ENCODE measurements at places on chromosomes 5 and 9. TPM values are rescaled to one million over a fixed set of nuclear protein-coding genes. Genes with fewer than 3 reads are reported as not detected.

DNA sequence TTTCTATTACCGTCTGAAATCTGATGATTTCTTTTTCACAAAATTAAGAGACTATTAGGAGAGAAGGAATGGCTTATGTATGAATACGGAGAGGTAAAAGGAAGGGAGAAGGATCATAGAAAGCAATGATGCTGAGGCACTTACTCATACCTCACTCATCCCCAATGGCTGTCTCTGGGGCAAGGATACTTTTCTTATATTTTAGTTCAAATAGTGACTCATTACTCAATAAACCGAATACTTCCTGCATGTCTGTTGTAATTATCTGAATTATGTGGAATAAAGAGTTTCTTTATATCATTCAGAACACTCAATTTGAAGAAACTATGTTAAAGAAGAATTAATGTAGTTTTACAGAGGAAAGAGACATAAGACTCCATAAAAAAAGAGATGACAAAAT lies 284.5 kb upstream of the NUDT12 start:
- DNase-seq, result no peak

Gene RGP1
- total RNA-seq, result 38.4 TPM

- no peak for DNase-seq
These were observed 38.0 kb upstream of the CCDC152 start for GRCh38 chr5:42718591-42718990.

DNA sequence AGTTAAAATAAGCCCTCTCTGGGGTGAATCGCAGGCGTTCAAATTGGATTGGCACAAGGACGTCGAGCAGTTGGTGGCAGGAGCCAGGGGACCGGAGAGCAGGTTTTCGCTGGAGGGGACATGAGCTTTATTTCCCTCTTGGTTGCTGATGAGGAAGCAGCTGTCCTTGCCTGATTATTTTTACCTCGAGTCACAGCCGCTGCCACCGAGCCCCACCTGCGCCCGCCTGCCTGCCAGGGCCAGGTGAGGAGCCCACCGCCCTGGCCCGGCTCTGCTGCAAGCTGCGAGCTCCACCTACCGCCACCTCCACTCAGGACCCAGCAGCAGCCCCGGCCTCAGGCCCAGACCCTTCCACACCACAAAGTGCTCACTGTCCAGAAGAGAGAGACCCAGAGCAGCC lies 9.0 kb upstream of the ADGRD2 start:
- DNase-seq, result no peak

DNA sequence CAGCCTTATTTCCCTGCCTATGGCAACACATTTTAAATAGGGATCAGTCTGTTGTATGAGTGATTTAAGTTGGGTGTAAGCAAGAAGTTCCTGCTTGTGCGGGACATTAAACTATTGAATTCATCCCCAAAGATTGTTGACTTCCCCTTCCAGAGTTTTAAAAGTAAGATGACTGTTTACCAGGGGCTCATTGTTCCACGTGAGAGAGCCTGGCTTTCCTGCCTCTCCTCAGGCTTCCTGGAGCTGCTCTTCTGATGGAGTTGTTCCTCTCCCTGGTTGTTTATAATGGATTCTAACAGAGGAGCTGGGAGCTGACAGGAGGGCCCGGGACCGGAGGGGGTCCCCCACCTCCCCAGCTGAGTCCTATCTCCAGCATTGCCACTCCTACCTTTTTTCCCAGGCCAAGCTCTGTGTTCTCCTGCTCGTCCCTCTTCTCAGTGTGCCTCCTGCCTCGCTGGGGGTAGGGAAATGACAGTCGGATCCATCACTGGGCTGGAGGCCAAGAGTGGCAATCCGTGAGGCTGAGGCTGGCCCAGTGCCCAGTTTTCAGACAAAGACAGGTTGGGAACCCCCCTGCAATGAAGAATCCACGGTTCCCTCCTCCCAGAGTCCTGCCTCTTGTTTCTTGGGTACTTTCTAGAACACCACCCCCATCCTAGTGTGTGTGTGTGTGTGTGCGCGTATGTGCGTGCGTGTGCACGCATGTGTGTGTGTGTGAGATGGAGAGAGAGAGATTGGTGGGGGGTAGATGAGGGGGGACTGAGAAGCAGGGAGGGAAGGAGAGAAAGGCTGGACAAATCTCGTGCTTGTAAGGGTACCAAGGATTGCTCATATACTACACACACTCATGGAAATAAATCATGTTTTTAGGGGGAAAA lies 123.7 kb upstream of the NFIB start:
- no peak for DNase-seq

Gene CHSY3
- 19.7 TPM for total RNA-seq

DNA sequence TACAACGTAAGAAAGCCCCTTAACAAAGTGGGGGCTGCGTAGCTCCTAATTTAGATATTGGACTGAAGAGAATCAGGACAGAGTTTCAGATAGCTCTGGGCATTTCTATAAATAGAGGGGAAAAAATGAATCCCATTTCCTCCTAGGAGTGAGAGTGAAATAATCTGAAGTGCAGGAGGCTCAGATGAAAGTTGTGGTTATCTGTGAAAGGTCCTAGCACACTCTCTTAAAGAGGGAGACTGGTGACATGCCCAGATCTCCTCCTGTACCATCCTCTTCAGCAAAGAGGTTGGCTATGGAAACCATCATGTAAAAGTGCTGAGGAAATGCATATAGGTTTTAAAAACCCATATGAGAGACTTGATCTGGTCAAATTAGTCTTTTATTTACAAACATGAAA lies 143.4 kb downstream of the GABRB2 start:
- DNase-seq, result no peak

DNA sequence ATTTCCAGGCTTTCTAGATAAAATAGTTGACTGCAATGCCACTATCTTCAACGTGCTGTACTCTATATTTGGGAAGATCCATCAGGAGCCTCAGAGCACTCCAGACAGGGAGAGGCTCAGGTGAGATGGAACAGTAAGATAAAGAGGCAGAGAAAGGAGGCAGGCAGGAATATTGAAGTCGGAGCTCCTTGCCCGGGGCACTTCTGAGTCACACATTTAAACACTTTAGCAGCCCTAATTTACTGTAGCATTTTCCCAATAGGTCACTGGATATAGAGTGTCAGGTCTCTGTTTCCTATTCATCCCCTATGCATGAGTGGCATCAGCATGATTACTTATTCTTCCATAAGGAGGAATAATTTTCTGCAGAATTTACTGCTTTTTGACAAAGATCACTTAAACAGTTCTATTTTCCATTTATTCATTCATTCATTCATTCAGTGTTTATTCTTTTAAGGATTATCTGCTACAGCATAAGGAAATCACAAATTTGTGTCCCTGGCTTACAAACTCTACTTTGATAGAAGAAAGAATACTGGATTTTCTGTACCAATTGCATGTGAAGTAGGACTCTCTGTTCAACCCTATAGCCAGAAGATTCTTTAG lies 170.7 kb downstream of the MAPKAP1 start:
- no peak for DNase-seq

DNA sequence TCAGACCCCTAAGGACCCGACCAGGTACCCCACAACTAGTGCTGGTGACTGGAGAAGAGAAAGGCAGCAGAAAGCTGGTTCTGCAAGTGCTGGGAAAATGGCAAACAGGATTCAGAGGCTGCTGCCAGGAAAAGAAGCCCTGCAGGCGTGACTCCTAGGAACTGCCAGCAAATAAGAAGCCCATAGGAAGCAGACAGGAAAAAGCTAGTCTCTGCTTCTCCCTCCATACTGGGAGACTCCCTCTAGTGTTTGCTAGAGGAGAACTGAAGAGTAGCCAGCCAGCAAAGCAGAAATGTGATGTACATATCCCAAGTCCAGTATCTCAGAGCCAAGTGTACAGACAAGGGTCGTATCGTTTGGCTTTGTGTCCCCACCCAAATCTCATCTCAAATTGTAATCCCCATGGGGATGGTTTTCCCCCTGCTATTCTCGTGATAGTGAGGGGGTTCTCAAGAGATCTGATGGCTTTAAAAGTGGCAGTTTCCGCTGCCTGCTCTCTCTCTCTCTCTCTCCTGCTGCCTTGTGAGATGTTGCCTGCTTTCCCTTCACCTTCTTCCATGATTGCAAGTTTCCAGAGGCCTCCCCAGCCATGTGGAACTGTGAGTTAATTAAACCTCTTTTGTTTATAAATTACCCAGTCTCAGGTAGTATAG lies 38.1 kb upstream of the TUSC1 start:
- DNase-seq, result no peak

GRCh38 chr9:94650949-94651348 lies 11.6 kb upstream of the FBP1 start:
- no peak for DNase-seq

DNA sequence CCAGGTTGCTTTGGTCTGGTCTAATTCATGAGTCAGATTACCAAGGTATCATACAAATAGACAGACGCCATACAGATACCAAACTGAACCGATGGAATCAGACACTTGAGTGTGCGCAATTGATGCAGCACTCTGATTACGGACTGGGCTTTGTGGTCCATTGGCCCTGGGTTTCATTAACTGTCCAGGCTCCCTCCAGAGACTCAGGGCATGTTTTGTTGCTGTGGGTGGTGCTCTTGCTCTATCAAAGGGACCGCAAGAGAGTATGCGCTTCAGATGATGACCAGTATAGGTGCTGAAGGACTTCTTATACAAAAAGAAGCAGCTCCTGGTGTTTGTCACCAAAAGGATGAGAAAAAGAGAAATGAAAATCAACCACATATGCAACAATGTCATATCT lies 36.9 kb upstream of the ANKRD55 start:
- DNase-seq, result no peak

- no peak for DNase-seq
These were observed 174.8 kb downstream of the MCTP1 start for GRCh38 chr5:95110118-95110517.

Gene TMEM232
- total RNA-seq, result 2.7 TPM

DNA sequence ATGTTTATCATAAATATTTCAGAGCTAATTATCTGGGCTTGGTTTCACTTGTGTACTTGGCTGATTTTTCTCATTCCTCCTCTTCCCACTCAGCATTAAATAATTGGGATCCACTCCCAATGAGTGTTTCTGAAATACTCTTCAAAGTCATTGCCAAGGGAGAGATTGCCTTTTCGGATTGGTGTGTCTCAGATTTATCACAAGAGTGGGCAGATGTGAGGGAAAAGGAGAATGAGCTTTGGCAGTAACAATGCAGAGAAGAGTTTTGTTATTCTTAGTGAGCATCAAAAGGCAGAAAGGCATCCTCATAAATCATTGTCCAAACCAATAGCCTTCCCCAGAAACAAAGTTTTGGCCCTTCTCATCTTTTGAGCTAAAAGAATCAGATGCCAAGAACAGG lies 79.2 kb downstream of the SEMA5A start:
- no peak for DNase-seq

DNA sequence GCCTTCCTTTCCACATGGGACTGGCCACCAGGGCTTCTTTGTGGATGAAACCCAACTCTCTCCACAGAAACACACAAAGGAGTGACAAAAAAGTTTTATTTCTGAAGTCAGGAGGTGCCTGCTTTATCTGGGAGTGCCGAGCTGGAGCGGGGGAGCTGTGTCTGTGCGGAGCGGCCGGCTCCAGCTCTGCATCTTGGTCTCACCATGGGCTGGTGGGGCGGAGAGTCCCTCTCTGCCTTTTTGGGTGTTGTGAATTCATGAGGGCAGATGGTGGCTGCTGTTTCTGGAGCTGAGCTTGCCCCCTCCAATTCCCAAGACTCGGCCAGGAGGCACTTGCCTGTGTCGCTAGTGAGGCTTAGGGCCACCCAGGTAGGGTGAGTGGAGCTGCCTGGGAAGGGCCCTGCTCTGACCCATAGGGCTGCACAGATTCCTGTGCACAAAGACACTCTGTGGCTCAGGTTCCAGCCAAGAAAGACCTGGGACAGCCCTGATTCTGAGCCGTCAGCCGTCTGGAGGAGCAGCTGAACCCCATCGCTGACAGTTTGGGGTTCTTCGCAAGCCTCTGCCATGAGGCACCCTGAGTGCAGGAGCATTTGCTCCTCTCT lies 1.4 kb downstream of the DBH start:
- no peak for DNase-seq

- DNase-seq, result no peak
These were observed 269.4 kb downstream of the ZNF608 start for GRCh38 chr5:124477062-124477461.

- DNase-seq, result no peak
These were observed 1.6 kb downstream of the CEMIP2 start for GRCh38 chr9:71766663-71767062.

Gene IFNK
- not detected for total RNA-seq

Gene PCDHB16
- 10.8 TPM for total RNA-seq

Gene SLC22A4
- 1.4 TPM for total RNA-seq

DNA sequence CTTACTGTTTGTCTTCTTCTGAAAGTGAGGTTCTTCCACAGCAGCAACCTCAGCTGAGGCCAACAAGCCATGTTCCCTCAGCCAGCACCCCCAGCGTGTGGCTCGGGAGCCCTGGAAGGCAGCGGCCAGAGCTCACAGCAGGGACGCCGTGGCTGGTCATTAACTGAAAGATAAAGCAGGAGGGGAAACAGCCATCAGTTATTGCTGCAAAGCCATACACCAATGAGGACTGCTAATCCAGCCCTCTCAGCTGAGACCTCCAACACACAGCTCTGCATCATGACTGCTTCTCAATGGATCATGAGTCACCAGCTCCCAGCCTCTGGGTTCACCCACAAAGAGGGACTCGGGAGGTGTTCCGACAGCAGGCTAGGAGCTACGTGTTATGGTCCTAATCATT lies 24.3 kb downstream of the ABCA1 start:
- no peak for DNase-seq

- no peak for DNase-seq
These were observed 36.2 kb downstream of the VAV2 start for GRCh38 chr9:133955821-133956411.

- DNase-seq, result no peak
These were observed 113.4 kb downstream of the TLE1 start for GRCh38 chr9:81575956-81576355.

Gene SGTB
- total RNA-seq, result 18.8 TPM

Gene PPP3R2
- not detected for total RNA-seq

DNA sequence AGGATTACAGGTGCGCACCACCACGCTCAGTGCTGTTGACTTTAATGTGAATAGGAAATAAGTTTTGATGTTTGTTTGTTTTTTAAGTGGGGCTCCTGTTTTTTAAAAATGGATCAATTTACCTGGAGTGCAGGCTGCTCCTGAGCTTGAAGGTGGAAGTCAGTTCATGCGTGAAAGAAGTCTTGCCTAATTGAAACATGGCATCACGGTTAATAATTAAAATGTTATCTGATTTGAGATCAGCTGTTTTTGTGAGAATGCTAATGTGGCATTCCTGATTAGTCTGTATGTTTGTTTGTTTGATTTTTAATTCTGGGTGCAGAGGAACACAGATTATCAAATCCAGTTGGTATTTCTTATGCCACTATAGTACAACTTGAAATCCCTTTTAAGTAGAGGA lies 6.5 kb downstream of the SFXN1 start:
- DNase-seq, result no peak

- no peak for DNase-seq
These were observed 54.7 kb upstream of the TSLP start for GRCh38 chr5:111016801-111017200.

DNA sequence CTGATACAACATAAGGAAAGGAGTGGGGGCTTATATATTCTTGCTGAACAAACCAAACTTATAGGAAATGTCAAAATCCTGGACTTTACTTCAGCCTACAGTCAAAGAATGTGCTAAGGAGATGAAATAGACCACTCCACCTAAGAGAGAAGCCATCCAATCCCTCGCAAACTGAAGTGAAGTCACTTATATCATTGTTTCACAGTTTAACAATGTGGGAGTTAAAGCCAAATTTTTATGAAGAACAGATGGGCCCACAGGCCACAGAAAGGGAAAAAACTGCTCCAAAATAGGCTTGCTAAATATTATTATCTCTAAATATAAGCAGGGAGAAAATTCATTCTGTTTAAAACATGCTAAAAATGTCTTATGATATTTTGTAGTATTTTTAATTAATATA lies 233.3 kb downstream of the GAS1 start:
- no peak for DNase-seq

Measured in osteocyte (in vitro differentiated cells).